Epithelial cell of proximal tubule (primary cell): ENCODE measurements at places on chromosomes 7 and 10. TPM values are rescaled to one million over a fixed set of nuclear protein-coding genes. Genes with fewer than 3 reads are reported as not detected.

DNA sequence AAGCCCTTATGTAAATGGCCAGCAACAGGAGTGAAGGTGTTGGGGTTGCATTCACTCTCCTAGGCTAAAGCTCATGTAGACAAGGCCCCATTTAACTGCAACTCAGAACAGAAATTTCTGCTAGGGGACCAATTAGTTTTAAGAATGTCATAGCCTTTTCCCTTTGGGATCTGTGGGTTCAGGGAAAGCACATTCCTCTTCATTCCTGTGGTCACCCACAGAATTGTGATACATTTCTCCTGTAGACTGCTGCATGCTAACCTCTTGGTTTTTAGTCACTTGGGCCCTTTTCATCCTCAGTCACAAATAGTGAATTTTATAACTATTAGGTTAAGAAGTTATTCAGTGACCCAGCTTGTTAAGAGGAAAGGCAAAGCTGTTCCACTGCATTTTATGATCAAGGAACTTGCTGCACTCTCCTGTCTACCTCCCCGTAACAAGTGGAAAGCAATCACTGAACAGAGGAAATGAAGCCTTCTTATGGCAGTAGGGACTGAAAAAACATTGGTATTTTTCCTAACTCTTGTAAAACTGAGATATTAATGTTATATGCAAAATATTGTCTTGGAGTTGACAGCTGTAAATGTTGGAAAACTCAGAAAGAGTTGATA, 124.9 kb downstream of the SND1 start:
- DNase-seq, result peak; percentile 50

DNA sequence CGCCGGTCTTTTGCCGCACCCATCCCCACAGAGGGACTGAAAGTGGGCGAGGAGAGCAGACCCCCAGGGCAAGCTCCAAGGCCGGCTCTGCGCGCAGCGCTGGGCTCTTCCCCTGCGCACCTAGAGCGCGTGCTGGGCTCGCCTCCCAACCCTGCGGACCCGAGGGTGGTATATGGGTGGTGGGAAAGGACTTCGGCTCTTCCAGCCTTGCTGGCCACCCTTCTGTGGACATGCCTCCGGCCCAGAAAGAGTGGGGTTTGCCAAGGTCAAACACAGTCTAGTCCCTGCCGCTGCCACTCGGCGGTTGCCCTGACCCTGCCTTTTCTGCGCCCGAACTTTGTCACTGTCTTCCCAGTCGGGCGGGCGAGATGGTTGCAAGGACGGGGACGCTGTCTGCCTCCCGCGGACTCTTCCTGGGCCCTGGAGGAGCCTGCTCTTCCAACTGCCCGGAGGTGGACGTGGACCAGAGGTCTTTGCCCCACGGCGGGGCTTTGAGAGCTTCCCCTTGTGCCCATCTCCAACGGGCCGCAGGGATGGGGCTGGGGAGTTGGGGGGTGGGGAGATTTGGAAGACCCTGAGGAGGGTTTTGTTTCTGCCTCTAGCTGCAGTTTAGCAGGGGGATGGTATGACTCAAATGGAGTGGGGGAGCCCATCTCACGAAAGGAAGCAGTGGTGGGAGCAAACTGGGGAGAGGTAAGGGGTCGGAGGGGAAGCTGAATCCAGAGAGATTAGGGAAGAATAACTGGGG, 1.5 kb downstream of the ADCY1 start:
- no peak for DNase-seq

GRCh38 chr7:104625956-104626355, 297.6 kb downstream of the LHFPL3 start:
- no peak for DNase-seq

DNA sequence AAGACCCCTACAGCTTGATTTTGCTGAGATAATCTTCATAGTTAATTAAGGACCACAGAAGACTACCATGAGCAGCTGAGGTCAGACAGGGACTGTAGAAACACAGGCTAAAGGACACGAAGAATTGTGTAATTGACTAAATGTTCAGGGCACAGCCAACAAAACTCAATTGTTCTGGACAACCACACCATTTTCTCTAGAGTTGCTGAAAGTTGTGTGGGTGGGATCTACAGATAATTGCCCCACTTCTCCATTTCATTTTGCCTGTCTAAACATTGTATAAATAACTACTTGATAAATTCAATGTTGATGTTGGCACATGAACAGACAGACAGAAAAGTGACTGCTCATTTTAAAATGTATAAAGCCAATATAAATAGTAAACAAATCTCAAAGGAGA, 39.0 kb upstream of the SLC16A12 start:
- no peak for DNase-seq

- DNase-seq, result no peak
These were observed 24.6 kb upstream of the RHBDD2 start for GRCh38 chr7:75854233-75854632.

- no peak for DNase-seq
These were observed 591.0 kb upstream of the PFKP start for GRCh38 chr10:2476218-2476811.

DNA sequence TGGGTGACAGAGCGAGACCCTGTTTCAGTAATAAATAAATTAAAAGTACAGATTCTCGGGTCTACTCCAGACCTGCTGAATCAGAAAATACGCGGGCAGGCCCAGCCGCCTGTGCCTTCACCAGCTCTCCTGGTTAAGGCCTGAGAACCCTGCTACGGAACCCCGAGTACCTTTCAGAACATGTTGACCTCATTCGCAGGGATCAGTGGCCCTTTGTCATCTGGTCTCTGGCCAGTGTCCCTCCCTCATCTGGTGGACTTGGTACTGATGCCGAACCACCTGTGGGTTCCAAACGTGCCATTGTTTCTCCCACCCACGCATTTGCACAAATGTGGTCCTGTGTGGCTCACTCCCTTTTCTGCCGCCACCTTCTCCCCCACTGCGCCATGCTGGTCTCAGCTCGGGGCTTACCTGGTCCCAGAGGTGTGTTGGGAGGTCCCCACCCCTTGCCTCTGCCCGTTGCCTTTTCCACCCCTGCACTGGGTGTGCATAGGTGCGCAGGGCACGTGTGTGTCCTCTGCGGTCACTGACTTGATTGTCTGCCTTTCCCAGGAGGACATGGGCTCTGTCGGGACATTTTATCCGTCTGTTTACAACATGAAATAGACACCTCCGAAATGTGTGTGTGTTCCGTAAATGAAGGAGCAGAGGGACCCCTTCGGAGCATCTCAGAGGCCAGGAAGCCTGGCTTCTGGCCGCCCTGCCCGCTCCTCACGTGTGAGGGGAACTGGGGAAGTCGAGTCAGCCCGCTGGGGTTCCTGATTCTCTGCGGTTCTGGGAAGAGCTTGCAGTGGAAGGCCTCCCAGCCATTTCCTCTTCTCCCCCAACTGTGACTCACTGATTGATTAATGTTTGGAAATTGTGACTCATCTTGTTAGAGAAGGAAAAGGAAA, 135.2 kb downstream of the CUX1 start:
- DNase-seq, result no peak

DNA sequence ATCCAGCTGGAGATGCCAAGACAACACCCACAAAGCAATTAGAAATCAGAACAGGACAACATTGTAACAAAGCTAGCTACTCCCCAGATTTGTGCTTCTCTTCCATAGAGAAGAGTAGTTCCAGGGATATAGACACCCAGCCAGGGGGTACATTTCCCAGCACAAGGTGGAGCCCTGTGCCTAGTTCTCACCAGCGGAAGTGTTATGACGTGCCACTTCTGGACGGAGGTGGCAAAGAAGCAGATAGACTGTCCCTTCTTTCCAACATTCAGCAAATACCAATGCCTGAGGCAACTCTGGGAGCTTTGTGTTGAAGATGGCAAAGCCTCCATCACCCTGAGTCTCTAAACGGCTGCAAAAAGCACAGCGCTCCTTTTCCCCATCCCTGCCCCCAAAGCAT, 23.4 kb upstream of the GSAP start:
- no peak for DNase-seq

GRCh38 chr7:111516612-111517011, 45.7 kb downstream of the IMMP2L start:
- no peak for DNase-seq

GRCh38 chr7:157851501-157852067, 514.8 kb downstream of the DNAJB6 start:
- no peak for DNase-seq

GRCh38 chr10:49700997-49701396, 21.5 kb downstream of the C10orf53 start:
- DNase-seq, result no peak

GRCh38 chr7:150947761-150948651, 30.1 kb downstream of the KCNH2 start:
- no peak for DNase-seq

GRCh38 chr7:143248761-143249354, 14.4 kb upstream of the GSTK1 start:
- no peak for DNase-seq

DNA sequence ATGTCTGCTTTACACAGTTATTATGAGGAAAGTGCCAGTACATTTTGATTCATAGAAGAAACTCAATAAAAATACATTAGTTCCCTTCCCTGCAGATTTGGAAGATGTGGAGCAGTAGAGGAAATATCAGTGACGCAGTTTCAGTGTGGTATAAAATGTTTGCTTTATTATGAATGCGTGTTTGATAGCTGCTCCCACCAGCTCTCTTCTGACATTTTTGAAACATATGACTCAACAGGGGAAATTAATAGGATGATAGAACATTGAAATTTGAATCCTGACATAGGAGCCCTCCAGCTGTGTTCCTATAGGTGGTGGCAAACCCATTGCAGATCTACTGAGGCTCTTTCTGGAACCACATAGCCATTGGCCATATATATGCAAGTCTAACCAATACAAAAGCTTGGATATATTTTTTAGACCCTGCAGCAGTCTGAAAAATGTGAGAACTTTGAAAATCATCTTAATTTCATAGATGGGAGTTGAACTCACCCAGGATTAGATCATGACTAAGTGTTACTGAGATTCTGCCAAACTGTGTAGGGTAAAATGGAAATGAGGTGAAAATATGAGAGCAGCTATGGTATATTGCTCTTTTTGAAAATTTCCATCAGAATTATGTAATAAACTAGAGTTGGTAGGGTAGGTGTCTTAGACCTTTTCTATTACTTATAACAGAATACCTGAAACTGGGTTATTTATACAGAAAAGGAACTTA, 47.8 kb downstream of the BZW2 start:
- DNase-seq, result no peak

- DNase-seq, result no peak
These were observed 8.2 kb downstream of the MTG1 start for GRCh38 chr10:133401981-133402725.

DNA sequence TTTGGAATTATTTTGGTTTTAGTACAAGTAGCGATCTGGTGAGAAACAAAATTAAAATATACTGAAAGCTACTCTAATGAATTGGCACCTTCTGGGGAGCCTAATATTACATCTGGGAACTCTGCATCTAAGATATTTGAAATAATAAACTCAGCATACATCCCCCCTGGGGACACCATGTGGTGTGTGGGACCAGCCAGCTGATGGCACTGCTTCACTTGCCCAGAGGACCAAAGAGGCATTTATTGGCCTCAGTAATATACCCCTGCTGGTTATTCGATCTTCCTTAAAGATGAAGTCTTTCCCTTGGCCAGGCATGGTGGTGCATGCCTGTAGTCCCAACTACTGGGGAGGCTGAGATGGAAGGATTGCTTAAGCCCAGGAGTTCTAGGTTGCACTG, 195.1 kb upstream of the AUTS2 start:
- DNase-seq, result no peak

GRCh38 chr10:108250936-108251620, 1086.6 kb upstream of the SORCS1 start:
- no peak for DNase-seq

GRCh38 chr10:54985732-54986131, 184.7 kb upstream of the PCDH15 start:
- no peak for DNase-seq

DNA sequence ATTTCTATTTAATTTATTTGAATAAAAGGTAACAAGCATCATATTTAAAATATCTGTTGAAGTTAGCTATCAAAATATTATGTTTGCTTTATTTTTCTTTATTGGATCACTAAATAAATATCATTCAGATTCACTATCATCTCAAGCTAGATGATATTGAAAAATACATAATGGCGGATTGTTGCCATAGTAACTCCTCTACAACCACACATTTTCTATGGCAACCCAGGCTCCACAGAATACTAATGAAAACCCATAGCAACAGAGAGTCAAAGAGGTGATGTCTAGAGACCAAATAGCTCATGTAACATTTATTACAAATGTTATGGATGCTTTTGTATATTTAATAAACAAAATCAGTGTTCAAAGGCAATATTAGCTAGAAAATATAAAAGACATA, 148.9 kb upstream of the CDK1 start:
- DNase-seq, result no peak

- DNase-seq, result no peak
These were observed 127.8 kb downstream of the TMEM26 start for GRCh38 chr10:61325223-61325960.

GRCh38 chr10:26890956-26891355, 30.2 kb upstream of the ABI1 start:
- peak; percentile 29 for DNase-seq

- no peak for DNase-seq
These were observed 153.9 kb downstream of the BMPER start for GRCh38 chr7:34059136-34059828.

DNA sequence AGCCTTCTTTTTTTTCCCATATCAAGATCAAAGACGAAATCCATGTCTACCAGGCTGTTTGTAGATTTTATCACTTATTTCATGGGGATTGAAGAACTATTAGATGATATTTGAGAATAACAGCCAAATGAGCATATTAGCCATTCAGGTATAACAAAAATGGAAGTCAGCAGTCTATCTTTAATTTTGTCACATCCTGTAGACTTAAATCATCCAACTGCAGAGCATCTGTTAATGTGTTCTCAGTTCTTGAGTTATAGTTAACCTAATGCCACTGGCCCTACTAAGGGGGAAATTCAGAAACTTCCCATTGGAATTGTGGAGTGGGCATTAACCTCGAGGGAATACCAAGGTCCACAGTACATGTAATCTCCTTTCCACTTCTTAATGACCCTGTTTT, 380.1 kb downstream of the CNTNAP2 start:
- no peak for DNase-seq

The RBM20 gene
- 0.07 and 0.46 TPM in 2 replicates for total RNA-seq

The PDE6C gene
- not detected in 2 replicates for total RNA-seq

The CFAP70 gene
- 0.14 and 0.98 TPM in 2 replicates for total RNA-seq

The TMEM120A gene
- total RNA-seq, result 7.6 and 13.6 TPM in 2 replicates

The TSC22D4 gene
- total RNA-seq, result 36.6 and 45.4 TPM in 2 replicates

The TMEM236 gene
- 0.07 and 0.17 TPM in 2 replicates for total RNA-seq

The SFTPA1 gene
- total RNA-seq, result not detected in 2 replicates
